Naive thymus-derived CD4-positive, alpha-beta T cell (primary cell): ENCODE measurements at places on chromosomes 16 and 17.

GRCh38 chr17:52287611-52288010 lies 129.1 kb upstream of the CA10 start:
- no peak overlapping the region for H3K27ac ChIP-seq
- no peak for DNase-seq
- no peaks in the 10 kb centered on the region for H3K4me1 ChIP-seq
- H3K36me3 ChIP-seq: no peaks in the 10 kb centered on the region
- H3K4me3 ChIP-seq: no peak overlapping the region

DNA sequence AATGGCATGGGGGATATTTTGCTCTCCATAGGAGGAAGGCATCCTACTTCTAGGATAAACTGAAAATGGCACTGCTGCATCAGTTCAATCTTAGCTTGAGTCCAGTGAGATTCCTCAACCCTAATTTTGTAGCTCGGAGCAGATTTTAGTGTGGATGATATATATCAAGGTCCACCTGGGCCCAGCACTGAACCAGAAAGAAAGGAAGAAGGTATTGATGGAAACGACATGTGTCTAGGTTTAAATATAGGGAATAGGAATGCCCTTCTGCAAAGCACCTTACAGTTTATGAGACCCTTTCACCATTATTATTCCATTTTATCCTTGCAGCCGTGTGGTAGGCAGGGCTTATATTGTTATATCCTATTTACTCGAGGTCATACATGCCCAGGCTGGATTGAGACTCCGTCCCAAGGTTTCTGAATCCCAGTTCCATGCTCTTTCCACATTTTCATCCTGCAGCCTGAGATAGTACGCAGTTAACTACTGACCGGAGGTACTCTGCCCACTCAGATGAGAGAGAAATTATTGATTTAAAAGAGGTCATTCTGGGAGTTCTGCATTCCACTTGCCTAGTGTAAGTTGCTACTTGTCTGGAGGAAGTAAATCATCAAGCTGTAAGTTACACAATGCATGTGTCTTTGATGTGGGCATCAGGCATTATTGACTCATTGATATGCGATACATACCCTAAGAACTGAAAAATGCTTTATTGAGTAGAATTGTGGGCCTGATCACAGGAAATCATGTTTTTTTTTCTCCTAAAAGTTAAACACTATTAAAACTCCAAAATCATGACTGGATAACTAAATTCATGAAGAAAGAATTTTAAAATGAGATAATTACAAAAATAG lies 10.1 kb downstream of the KRT39 start:
- DNase-seq: no peak
- H3K27me3 ChIP-seq: no peaks in the 10 kb centered on the region
- no peaks in the 10 kb centered on the region for H3K4me1 ChIP-seq
- no peak overlapping the region for H3K4me3 ChIP-seq
- H3K27ac ChIP-seq: no peak overlapping the region

DNA sequence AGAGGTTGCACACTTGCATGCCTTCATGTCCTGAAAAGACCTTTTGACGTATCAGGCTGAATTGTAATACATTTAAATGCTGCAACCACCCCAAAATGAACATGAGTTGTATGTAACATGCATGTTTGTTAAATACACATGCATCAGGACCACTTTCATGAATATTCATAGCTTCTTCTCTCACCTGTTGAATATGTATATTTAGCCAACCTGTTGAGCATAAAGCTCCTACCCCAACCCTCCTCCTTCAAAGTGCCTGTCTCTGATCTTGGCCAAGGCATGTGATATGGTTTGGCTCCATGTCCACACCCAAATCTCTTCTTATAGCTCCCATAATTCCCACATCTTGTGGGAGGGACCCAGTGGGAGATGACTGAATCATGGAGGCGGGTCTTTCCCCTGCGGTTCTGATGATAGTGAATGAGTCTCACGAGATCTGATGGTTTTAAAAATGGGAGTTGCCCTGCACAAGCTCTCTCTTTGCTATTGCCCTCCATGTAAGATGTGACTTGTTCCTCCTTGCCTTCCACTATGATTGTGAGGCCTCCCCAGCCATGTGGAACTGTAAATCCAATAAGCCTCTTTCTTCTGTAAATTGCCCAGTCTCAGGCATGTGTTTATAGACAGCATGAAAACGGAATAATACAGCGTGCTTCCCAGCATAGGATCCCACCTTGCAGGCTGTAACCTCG lies 3.8 kb upstream of the CRYM start:
- H3K4me3 ChIP-seq: no peak overlapping the region
- H3K36me3 ChIP-seq: no peaks in the 10 kb centered on the region
- no peaks in the 10 kb centered on the region for H3K27me3 ChIP-seq
- no peak for DNase-seq
- no peak overlapping the region for H3K27ac ChIP-seq
- no peaks in the 10 kb centered on the region for H3K4me1 ChIP-seq

DNA sequence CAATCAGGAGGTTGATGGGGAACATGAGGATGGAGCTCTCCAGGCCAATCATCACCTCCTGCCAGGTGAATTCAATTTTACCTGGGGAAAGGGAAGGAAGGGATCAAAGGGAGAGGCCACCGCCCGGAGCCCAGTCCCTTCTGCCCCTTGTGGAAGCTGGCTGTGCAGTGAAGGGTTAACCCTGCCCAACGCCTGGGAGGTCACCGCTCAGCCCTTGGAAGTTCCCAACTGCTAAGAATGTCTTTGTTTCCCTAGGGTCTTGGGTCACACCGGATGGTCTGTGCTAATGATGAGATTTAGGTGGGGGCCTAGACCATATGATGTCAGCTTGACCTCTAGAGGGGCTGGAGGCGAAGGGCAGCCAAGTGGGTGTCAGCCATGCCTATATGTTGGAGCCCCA lies 52.1 kb upstream of the GCSH start:
- no peaks in the 10 kb centered on the region for H3K36me3 ChIP-seq
- DNase-seq: no peak
- no peak overlapping the region for H3K27ac ChIP-seq
- no peaks in the 10 kb centered on the region for H3K4me1 ChIP-seq
- no peaks in the 10 kb centered on the region for H3K27me3 ChIP-seq
- H3K4me3 ChIP-seq: no peak overlapping the region
